ENCODE measurements at places on chromosomes 16 and 17.

GRCh38 chr16:17628983-17629382, 158.2 kb upstream of the XYLT1 start:
- no peak for DNase-seq

DNA sequence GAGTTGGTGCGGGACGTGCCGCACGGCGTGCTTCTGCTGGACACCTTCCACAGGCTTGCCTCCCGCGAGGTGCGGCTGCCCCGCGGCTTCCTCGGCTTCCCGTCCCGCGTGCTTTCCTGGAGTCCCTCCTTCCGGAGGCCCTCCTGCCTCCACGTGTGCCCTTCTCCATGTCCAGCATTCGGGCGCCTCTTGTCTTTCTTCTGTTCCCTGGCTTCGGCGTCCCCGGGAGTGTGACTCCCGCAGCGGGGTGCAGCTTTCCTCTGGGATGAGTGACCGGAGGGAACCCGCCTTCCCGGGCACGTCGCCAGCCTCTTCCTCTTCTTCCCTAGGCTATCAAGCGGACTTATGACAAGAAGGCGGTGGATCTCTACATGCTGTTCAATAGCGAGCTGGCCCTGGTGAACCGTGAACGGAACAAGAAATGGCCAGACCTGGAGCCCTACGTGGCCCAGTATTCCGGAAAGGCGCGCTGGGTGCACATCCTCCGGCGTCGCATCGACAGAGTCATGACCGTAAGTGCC, 23.0 kb downstream of the DNAH2 start:
- no peak for DNase-seq

- no peak for DNase-seq
Observed at GRCh38 chr17:43070257-43070656, 45.2 kb downstream of the RND2 start.

DNA sequence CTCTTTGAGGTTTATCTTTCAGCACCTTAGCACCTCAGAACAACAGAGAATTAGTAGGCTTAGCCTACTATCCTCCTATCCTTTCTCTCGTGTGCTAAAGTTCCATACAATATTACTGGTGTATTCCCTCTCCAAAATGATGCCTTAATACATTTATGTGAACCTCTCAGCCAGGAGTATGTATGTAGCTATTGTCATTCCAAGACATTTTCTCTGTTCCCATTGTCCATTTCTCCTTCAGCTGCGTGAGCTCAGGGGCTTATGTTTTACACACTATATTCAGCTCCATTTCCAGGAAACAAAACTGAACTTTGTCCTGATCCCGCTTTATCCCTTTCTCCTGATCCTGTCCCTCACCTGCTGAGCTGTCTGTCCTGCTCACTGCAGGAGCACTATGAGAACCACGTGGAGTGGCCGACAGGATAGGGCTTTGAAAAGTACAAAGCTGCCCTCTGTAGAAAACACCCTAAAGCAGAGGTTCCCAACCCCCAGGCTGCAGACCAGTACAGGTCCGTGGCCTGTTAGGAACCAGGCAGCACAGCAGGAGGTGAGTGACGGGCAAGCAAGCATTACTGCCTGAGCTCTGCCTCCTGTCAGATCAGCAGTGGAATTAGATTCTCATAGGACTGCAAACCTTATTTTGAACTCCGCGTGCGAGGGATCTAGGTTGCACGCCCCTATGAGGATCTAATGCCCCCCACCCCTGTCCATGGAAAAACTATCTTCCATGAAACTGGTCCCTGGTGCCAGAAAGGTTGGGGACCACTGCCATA, 55.7 kb downstream of the CENPV start:
- no peak for DNase-seq

- DNase-seq: no peak
Observed at GRCh38 chr17:29855686-29856085, 74.3 kb downstream of the SSH2 start.

DNA sequence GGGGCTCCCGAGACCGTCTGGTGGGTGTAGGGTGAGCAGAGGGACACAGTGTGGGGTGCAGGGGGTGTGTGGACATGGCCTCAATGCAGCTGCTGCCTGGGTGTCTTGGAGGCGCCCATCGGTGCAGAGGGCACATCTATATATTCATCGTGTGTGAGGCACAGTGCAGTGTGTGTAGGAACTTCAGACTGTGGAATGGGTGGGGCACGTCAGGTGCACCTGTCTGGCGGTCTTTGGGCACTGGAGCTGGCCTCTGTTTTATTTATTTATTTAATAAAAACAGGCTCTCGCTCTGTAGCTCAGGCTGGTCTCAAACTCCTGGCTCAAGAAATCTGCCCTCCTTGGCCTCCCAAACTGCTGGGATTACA, 16.8 kb downstream of the LASP1 start:
- no peak for DNase-seq

GRCh38 chr17:48908853-48909394, 717 bp downstream of the UBE2Z start:
- peak; percentile 98 for DNase-seq

DNA sequence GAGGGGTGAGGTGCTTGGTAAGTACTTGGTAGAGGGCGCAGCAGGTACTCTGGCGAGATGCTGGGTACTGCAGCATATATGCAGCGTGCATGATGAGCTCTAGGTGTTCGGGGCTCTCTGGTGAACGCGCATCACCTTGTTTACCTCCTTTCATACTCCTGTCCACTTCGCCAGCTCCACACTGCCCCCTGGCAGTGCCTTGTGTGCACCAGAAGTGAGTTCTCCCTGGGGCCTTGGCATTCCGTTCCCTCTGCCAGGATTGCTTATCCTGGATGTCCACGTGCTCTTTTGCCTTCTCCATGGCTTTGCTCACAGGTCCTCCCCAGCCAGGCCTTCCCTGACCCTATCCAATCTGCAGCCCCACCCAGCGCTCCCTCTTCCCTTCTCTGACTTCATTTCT, 154.2 kb downstream of the MRM1 start:
- DNase-seq: peak; percentile 60

GRCh38 chr16:2833776-2834175, 3.7 kb downstream of the ZG16B start:
- no peak for DNase-seq

Measured in stimulated activated CD4-positive, alpha-beta T cell treated with anti-CD3 and anti-CD28 coated beads, Interleukin-15, amount 100 ng/mL, for 24 hours (primary cell).